ENCODE measurements at places on chromosomes 2 and 18. TPM values are rescaled to one million over a fixed set of nuclear protein-coding genes. Genes with fewer than 3 reads are reported as not detected.

The PRR30 gene
- total RNA-seq: not detected

The SCYGR2 gene
- not detected for total RNA-seq

The CCDC102B gene
- total RNA-seq: 16.6 TPM

The IL36RN gene
- total RNA-seq: not detected

DNA sequence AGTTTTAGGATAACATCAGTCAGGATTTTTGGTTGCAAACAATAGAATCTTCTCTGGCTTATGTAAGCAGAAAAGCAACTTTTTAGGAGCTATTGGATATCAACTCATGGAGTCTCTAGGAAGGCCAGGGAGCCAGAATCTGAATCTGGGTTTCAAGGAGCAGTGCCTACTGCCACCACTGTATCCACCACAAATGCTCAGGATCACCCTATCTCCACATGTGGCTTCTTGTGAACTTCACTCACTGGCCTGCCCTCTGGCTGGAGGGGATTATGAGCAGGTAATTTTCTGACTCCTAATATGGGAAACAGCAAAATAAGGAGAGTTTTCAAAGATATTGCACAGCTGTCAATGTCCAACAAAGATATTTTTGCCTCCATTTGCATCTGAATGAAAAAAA is 142.9 kb downstream of the PKP4 start:
- no peak for DNase-seq

DNA sequence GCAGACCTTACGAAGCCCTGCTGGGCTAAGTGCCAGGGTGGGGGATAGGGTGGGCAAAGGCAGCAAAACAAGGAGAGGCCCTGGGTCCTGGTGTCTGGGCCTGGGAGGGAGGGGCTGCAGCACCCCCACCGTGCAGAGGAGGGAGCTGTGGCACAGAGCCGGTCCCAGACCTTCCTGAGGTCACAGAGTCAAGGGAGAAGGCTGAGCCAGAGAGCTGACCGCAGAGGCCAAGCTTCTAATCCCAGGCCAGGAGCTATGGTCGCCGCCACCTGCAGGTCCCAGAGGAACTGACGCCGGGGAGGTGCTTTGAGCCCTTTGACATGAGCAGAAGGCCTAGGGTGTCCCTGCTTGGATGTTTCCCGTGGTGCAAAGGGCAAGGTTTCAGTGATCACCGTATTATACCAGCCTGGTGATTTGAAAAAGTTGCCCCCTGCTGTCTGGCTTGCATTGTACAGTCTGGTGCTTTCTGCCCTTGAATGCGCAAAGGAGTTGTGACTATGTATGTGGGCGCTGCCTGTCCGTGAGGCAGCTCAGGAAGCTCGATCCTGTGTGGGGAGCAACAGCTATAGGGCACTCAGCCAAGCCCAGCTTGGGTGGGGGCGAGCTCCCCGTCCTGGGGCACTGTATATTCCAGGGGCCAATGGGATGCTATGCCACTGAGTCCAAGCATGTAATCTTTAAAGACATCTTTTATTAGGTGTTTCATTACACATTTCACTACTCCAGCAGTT is 44.3 kb downstream of the EDAR start:
- DNase-seq: no peak

GRCh38 chr2:96522304-96523203 is 14.0 kb upstream of the ARID5A start:
- DNase-seq: no peak

- no peak for DNase-seq
Measured at GRCh38 chr2:132488491-132488890, 71.9 kb downstream of the GPR39 start.

- DNase-seq: no peak
Measured at GRCh38 chr2:38260469-38260868, 116.6 kb downstream of the ATL2 start.

DNA sequence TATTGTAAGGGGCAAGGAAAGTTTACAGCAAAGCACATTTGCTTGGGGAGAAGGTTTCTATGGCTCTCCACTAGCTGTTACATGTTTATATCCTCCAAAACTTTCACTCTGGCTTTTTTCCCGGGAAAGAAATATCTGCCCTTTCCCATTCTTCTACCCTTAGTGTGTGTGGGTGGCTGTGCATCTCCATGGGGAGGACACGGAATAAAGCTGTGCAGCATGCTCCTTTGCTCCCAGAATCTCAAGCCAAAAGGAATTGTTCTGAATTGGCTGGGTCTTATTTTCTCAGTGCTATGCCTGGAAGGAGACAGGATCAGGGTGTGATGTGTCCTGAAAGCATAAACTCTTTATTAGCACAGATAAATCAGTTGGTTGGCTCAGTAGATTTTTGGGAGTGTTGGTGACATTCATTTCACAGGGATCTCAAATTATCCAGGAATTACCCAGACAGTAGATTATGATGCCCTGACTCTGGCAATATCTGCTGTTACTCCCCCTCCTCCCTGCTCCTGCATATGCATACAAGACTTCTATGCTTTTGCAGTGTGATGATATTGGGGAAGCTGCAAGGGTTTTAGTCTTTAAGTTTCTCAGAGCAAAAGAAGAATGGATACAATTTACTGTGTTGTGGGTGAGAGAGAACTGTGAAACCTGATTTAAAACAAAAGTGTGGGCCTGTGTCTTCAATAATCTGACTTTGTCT is 63.1 kb downstream of the PARD3B start:
- no peak for DNase-seq

GRCh38 chr2:155975734-155976133 is 356.8 kb downstream of the NR4A2 start:
- DNase-seq: no peak

DNA sequence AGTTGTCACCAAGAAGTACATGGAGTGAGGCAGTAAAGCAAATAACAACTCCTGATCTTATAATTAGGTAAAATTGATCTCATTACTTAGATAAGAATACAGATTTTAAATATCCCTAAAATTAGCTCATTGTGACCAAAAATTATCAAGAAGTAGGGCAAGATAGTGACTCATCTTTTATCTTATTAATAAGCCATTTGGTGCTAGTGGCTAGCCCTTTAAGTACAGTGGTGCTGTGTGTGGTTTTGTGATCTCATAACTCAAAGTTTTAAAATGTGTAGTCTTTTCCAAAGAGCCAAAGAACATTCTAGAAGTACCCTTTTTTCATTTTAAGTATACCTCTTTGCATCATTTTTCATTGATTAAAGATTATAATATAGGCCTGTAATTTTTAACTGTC is 569.4 kb upstream of the SETBP1 start:
- no peak for DNase-seq

DNA sequence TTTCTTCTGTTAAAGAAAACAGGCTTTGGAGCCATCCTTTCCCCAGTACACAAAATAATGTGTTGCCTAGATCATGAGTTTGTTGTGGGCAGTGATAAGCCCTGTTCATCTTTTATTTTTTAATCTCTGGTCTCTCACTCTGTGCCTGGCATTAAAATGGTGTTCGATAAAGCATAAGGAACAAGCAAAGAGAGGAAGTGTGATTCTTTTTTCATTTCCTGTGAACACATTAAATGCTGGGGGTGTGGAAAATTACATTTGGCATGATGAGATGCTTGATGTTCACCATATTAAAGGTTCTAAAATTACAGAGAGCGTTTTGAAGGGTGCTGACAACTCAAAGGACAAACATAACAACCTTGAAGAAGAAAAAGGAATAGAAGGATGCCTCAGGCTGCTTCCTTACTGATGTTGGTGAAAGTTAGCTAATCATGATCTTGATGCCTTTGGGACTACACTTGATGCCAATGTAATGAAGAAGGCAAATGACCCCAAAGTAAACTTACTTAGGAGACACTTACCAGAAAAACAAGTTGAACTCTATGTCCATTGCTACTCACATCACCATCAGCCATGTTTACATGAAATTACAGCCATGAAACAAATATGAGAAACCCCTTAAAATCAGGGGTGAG is 33.0 kb downstream of the TMEFF2 start:
- no peak for DNase-seq

- DNase-seq: no peak
Measured at GRCh38 chr2:188309364-188309763, 17.7 kb downstream of the GULP1 start.

DNA sequence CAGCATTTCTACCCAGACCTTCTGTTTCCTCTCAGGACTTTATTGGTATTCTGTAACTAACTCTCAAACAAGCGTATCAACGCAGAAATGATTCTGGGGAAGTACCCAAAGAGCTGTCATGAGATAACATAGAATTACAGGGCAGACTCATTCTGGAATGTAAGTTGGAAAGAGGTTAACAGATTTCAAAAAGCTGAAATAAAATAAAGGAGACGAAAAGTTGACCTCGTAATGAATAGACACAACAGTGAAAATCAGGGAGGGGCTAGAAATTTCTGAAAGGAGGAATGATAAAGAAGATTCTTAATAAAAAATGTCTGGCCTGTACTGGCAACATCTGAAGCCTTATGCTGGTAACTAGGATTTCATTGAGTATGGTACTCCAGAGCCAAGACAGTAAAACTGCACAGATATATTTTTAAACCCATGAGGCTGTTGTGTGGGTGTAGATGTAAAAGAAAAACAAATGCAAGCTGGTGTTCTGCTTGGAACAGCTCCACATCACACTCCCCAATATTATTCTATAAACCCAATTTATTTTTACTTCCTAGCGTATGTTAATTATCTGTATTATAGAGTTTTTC is 23.9 kb downstream of the RBMS1 start:
- no peak for DNase-seq

DNA sequence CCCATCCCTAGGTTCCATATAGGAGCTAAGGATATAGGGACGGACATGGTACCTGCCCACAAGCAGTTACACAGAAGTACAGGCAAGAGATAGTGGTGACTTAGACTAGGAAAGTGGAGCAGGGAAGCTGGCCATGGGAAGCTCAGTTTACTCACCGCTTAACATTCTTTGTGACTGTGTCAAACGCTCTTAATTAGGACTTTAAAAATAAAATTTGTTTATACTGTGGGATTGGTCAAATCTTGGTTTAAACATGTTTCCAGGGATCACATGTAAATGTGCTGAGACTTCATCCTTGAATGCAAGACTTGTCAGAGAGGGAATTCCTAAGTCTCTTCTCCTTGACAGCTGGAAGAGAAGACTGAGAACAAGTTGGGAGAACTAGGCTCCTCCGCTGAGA is 107.3 kb downstream of the MTCL1 start:
- DNase-seq: no peak

DNA sequence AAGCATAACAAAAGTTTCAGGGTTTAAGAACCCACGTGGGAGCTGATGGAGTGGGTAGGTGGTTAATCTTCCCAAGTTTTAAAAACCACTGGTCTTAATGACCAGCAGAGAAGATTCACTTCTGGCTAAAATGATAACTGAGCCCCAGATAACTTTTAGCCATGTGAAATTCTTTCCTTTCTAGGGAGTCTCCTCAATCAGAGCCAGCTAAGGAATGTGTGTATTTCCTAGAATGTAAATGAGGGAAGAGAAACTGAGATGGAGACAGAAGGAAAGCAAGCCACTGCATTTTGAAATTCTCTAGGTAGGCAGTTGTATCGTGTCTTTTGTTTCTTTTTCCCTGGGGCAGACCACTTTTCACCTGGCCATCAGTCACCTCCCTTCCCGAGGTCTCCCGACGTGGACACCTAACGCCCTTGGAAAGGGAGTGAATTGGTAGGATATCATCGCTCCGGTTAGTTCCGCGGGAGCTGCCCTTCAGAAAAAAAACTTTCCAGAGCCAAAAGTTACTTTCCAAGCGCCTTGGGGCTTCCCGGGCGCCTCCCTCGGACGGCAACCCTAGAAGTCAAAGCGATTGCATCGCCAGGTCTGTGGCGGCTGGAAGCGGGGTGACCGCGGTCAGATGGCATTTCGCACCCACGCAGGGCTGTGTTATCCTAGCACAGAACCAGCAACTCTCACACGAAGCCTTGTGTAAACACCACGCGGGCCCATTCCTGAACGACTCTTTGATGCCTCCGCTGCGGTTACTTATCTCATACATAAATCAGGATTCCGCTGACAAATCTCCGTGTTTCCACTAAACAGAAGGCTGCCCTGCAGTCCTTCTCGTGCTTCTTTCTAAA is 1.3 kb downstream of the COLEC12 start:
- DNase-seq: no peak

DNA sequence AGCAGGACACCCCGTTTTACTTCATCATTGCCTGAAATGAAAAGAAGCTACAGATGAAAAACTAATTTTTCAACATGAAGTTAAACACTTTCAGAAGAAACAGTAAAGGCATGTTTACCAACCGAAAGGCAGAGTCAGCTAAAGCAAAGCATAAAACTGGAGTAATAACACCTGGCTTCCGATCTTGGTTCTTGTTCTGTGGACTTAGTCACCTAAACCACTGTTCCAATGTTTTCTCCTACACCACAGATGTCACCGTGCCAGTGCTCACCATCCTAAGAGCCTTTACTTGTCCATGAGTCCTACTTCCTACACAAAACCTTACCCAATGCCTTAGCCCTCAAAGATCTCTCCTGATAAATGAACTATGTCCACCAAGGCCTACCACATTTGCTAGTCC is 13.5 kb downstream of the MCM6 start:
- DNase-seq: no peak

DNA sequence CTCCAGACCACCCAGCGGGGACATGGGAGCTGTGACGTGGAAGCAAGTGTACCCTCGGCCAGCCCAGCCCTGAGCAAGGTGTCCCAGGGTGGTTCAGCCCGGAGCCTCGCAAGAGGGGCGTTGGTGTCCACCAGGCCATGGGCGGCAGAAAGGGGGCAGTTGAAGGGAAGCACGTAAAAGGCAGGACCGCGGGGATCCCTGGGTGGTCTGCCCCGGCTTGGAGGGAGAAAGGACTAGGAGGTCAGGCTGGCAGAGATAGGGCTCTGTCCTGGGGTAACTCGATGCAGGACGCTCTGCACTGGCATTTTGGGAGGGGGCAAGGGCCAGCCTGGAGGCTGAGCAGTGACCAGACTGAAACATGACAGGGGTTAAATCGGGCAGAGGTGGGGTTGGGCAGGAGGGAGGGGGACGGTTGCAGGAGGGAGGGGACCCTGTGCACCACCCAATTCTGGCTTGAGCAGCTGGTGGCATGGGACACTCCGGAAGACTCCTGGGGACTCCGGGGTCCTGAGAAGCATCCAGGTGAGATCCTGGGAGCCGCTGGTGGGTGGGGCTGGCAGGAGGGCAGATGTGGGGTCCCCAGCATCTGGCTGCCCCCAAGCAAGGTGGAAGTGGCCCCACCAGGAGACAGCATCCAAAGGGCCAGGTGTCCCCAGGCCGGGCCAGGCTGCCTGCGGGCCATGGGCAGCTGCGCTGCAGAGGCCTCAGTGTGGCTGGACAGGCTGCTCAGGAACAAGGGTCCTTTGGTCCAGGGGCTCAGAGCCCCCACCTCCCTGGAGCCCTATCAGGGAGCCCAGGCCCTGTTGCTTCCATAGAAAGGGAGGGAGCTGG is 46.8 kb upstream of the GPC1 start:
- no peak for DNase-seq

DNA sequence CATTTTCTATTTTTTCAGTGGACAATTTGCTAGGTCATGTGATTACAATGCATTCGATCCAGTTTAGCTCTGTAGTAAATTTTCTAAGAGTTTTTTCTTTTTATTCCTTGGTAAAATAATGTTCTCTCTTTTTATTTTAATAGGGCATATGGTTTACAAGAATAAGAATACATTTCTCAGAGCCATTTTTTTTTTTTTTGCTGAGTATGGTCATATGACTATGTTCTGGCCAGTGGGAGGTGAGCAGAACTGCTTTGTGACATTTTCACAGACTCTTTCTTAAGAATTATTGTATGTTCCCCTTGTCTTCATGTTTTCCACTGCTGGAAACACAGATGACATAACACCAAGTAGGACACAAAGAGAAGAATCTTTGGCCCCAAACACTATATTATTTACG is 626.6 kb upstream of the FSHR start:
- DNase-seq: no peak

Data from thyroid gland (tissue), 4 donors.